Activated CD4-positive, alpha-beta memory T cell treated with anti-CD3 and anti-CD28 coated beads for 36 hours (primary cell): ENCODE measurements at places on chromosomes 1 and 21.

DNA sequence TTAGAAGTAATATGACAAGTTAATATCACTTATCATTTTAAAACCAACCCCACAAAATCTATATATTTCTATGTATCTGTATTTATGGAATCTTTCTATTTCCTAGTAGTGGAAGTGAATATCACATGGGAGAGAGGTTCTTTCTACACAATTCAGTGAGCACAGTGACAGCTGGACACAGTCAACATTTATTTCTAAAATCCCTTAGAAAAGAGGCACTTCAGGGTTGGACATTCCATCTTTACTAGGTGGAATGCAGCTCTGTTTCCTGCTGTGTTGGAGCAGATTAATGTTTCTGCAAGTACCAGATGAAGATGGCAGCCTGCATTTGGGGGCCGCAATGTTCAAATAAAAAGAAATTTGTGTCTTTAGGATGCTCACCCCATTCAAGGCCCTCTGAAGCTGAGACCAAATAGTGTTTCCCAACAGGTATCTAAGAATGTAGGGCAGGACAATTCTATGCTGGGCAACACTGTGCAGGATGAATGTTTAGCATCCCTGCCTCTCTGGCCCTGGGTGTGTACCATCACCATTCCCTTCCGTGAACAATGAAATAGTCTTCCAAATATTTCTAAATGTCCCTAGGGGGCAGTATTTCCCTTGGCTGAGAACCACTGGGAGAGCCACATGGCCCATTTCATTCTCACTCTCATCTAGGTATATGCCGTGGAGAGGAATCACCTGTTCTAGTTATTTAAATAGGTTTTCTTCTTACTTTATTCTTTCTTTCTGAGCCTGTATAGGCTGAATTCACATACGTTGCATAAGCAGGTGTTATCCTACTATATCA lies 394.8 kb downstream of the PRDM2 start:
- DNase-seq, result no peak

- DNase-seq, result no peak
Observed at GRCh38 chr1:186518822-186519381, 58.0 kb upstream of the PDC start.

GRCh38 chr1:248691567-248692155 lies 10.9 kb downstream of the OR14I1 start:
- DNase-seq, result no peak

DNA sequence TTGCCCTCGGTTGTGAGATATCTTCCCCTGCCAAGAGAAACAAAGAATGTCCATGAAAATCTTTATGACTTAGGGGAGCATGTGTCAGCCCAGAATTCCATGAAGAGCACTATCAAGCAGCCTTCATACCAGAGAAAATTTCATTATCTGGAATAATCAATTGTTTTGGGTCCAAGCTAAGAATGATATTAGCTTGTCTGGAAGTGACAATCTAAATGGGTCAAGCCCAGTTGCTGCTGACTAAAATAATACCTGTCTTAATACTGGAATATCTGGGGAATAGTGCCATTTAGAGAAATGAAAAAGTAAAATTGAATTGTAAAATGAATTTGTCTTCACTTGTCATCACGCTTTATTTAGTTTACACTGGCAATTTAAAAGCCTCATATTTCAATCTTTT lies 407.4 kb downstream of the PLA2G4A start:
- no peak for DNase-seq

DNA sequence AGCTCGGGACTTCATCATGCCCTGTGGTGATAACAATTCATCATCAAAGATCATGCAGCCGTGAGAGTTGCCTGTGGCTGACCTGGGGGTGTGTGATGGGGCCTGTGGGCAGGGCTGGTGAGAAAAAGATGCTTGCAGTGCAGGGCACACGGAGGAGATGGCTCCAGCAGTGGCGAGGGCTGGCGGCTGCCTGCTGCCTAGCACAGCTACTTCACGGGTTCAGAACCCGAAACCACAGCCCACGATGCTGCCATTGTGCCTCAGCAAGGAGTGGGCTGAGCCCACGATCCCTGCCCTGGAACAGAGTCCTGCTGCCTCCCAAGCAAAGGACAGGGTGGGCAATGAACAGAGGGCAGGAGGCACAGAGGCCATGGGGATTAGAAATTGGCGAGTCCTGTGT lies 631 bp upstream of the KRTAP10-9 start:
- DNase-seq, result no peak

DNA sequence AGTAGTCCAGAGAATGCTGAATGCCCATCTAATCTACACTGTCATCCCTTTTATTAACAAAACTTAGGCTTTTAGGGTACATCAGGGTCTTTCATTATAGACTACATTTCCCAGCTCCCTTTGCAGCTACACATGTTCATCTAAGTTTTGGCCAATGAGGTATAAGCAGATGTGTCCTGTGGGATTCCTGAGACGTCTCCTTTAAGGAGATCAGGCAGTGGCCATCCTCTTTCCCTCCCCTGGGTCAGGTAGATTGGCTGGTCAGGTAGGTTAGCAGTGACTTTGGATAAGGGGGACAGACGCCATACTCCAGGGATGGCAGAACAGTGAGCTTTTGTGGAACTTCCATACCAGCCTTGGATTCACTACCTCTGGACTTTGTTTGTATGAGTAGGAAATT lies 188.3 kb downstream of the FGGY start:
- no peak for DNase-seq

DNA sequence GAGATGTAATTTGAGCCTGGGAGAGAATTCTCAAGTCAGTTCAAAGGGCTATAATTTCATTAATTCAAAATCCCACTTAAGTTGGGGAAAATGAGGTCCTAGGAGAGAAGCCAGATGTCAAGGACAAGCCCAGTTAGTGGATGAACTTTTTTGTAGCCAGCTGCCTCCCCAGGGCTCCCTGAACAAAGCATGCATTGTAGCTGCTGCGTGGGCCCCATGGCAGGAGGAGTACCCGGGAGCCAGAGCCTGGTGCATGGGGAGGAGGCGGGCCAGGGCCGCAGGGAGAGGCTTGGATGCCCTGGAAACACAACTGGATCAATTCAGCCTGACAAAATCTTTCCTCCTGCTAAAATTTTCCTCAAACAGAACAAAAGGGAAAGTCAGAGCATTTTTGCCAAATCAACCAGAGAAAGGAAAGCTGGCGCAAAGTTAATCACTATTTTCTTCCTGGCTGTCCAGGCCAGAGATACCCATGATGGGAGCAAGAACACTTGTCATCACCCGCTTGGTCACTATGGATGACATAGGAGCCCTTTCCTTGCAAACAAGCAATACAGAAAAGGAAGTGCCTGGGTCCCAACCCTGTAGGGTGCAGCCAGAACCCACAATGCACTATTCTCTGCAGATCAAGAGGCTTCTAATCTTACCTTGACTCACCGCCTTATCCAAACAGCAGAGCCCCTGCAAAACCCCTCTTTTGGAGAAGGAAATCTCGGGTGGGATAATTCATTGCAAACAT lies 248.1 kb upstream of the RAB4A start:
- DNase-seq, result no peak

DNA sequence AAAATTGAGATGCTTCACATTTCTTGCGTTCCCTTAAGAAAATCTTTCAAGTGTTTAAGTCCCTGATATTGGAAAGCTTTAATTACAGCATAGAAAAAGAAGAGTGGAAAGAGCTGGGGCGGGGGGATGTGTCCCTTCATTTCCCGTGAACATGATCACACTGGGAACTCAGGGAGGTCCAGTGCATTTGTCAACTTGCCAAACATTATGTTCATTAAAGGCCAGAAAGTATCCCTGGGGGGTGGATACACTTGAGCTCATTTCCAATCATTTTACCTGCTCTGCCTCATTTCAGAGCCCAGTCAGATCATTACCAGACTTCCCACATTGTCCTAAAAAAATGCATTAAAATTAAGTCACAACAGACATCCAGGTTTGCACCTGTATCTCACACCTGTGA lies 123.6 kb upstream of the KCNJ15 start:
- no peak for DNase-seq

DNA sequence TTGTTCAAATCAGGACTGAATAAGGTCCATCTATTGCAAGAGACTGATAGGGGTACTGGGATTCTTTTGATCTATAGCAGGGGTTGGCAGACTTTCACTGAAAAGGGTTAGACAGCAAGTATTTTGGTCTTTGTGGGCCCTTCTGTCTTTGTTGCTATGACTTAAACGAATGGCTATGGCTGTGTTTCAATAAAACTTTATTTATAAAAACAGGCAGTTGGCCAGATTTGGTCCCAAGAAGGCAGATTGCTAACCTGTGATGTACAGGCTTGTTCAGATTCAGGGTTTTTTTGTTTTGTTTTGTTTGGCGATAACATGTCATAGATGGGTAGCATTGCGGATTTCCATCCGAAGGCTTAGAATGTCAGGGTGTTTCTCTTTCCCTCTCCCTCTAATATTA lies 3.9 kb upstream of the BACE2 start:
- no peak for DNase-seq

DNA sequence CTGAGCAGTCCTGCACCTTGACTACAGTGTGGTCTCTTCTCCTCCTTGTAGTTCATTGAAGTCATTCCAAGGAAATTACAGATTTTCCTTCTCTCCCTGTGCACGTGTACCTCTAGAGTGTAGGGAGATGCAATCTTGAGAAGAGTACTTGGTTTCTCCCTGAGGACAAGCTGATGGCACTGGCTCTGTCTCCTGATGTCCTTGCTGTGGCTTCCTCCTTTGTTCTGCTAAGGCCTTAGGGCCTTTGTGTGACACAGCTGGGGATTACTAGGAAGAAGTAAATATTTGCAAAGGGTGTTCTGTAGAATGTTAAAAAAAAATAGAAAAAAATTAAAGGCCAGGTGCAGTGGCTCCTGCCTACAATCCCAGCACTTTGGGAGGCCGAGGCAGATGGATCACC lies 66.2 kb upstream of the APOBEC4 start:
- DNase-seq, result no peak

DNA sequence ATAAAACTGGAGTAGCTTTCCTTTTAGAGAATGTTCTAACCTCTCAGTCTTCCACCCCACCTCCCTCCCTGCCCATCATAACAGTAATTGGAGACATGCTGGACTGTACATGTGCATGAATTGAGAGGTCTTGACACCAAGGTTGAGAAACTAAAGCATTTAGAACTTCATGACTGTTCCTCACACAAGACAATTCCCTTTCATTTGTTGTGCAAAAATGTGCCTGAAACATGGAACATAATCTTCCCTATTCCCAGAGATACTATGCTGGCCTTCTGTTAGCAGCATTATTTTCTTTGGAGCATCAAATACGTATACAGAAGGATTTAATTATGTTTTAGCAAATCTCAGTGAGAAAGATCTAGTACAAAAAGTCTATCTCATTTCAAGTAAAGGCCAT lies 97.5 kb upstream of the KCNE2 start:
- no peak for DNase-seq

DNA sequence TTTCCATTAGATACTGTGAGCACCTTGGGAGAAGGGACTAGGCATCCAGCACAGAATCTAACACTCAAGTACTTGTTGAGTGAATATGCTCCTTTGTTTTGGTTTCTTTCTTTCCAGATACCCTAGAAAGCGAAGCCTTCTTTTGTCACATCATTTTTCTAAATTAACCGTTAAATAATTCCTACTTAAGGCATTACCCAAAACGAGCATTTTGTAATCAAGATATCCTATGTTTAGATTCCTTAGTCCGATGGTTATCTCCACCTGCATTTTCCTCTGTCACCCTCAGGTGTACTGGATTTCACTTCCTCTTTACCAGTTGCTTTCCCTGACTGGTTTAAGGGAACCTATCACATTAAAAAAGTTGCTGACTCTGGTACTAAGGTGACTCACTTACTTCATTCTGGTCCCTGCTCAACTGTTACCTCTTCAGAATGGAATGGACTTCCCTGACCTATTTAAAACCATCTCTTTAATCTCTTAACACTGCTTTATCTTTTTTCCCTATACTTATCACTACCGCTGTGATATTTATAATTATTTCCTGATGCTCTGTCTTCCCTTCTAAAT lies 3.2 kb downstream of the B3GALNT2 start:
- DNase-seq, result no peak

DNA sequence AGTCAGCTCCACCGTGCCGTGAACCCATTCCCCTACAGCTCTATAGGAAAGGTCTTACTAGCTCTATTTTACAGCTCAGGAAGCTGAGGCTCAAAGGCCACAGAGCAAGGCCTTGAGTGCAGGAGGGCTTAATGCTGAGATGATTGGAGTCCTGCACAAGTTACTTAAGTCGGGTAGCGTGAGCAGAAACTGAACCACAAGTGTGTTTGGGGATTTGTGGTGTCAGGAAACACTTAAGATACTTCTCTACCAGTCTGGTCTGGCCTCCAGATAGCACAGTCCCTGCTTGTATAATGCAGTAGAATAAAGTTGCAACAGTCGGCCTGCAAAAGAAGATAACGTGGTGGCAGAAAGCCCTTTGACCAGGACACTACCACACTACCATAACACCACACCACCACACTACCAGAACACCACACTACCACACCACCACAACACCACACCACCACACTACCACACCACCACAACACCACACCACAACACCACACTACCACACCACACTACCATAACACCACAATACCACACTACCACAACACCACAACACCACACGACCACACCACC lies 118.1 kb downstream of the SPSB1 start:
- DNase-seq, result peak; percentile 27

DNA sequence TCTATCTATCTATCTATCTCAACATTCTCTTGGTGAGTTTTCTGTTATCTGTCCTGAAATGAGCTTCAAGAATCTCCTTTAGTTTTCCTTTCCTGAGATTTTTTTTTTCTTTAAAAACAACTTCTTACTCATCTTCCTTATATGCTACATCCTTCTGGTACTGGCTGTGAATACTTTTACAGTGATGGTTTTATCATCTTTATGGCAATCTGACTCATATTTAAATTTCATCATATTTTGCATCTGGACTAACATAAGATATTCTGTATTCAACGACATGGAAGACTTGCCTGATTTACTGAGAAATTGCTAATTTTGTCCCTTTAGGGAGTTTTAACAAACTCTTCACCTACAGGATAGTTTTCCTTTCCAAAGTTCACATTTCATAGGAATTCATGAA lies 33.0 kb downstream of the PDE4B start:
- no peak for DNase-seq

- DNase-seq, result no peak
Observed at GRCh38 chr1:197737916-197738315, 37.4 kb downstream of the DENND1B start.

- DNase-seq, result peak; percentile 79
Observed at GRCh38 chr1:206581571-206581981, 30.7 kb downstream of the EIF2D start.

GRCh38 chr1:59638231-59638711 lies 176.5 kb upstream of the HOOK1 start:
- DNase-seq, result no peak

GRCh38 chr1:31243501-31244286 lies 4.0 kb upstream of the NKAIN1 start:
- DNase-seq, result no peak
